ENCODE measurements at places on chromosomes 12 and 14. TPM values are rescaled to one million over a fixed set of nuclear protein-coding genes. Genes with fewer than 3 reads are reported as not detected.

Gene C12orf50
- not detected for total RNA-seq

Gene MGST1
- 87.5 TPM for total RNA-seq

Gene TOMM20L
- 2.7 TPM for total RNA-seq

Gene TRIAP1
- total RNA-seq = 17.2 TPM

Gene SERPINA9
- 11.0 TPM for total RNA-seq

Gene AQP6
- not detected for total RNA-seq

DNA sequence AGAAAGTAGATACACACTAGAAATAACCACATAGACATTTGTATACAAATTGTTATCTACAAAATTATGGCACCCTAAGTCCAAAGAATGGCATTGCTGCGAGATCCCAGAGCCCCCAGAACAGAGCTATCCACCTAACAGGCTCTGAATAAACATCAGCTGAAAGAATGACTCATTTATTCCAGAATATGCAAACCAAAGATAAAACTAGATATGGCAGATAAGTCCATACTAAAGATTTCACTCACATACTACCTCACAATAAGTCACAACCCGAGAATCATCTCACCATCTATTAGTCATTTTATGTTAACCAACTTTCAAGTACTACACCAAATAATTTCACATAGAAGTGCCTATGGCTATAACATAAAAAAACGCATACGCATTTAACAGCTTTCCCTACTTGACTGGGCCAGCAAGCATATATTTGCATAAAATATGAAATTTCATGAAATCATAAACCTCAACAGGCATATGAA lies 5.6 kb downstream of the CNIH1 start:
- no peak overlapping the region for H3K27ac ChIP-seq
- no peak overlapping the region for H3K4me3 ChIP-seq
- peaks cover 22% of the 10 kb centered on the region for H3K4me1 ChIP-seq
- peaks cover 14% of the 10 kb centered on the region for H3K36me3 ChIP-seq
- no peaks in the 10 kb centered on the region for H3K27me3 ChIP-seq
- no peak for DNase-seq

- H3K36me3 ChIP-seq = no peaks in the 10 kb centered on the region
- no peak for DNase-seq
- H3K27me3 ChIP-seq = no peaks in the 10 kb centered on the region
Observed at GRCh38 chr12:90690120-90690519, 264.9 kb downstream of the CCER1 start.

DNA sequence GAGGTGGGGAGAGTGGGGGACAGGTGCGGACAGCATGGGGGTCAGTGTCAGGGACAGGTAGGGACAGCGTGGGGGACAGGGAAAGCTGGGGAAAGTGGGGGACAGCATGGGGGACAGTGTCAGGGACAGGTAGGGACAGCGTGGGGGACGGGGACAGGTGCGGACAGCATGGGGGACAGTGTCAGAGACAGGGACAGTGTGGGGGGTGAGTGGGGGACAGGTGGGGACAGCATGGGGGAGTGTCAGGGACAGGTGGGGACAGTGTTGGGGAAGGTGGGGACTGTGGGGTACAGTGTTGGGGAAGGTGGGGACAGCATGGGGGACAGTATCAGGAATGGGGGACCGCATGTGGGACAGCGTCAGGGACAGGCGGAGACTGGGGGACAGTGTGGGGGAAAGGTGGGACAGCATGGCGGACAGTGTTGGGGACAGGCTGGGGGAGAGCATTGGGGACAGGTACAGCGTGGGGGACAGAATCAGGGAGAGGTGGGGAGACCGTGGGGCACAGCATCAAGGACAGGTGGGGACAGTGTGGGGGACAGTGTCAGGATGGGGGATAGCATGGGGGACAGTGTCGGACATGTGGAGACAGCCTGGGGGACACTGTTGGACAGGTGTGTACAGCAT lies 96.1 kb downstream of the TMEM121 start:
- peak; percentile 75 for DNase-seq
- no peaks in the 10 kb centered on the region for H3K4me1 ChIP-seq
- no peaks in the 10 kb centered on the region for H3K36me3 ChIP-seq
- H3K27me3 ChIP-seq = peaks cover 9% of the 10 kb centered on the region
- H3K27ac ChIP-seq = no peak overlapping the region

- DNase-seq = peak; percentile 32
- H3K4me3 ChIP-seq = no peak overlapping the region
- H3K36me3 ChIP-seq = peaks cover 30% of the 10 kb centered on the region
- H3K4me1 ChIP-seq = no peaks in the 10 kb centered on the region
- no peaks in the 10 kb centered on the region for H3K27me3 ChIP-seq
Observed at GRCh38 chr12:132130690-132131089, 13.4 kb downstream of the DDX51 start.

- H3K27ac ChIP-seq = no peak overlapping the region
- H3K27me3 ChIP-seq = no peaks in the 10 kb centered on the region
- no peak overlapping the region for H3K4me3 ChIP-seq
- DNase-seq = no peak
Observed at GRCh38 chr12:119780786-119781434, 96.2 kb downstream of the CIT start.

- no peak for DNase-seq
- no peaks in the 10 kb centered on the region for H3K27me3 ChIP-seq
- H3K4me3 ChIP-seq = no peak overlapping the region
- H3K36me3 ChIP-seq = no peaks in the 10 kb centered on the region
- no peaks in the 10 kb centered on the region for H3K4me1 ChIP-seq
Observed at GRCh38 chr12:1731019-1731687, 40.3 kb downstream of the ADIPOR2 start.

- DNase-seq = no peak
- H3K4me1 ChIP-seq = no peaks in the 10 kb centered on the region
- no peaks in the 10 kb centered on the region for H3K36me3 ChIP-seq
- no peak overlapping the region for H3K4me3 ChIP-seq
- no peak overlapping the region for H3K27ac ChIP-seq
Observed at GRCh38 chr12:80015660-80016059, 80.8 kb upstream of the PPP1R12A start.

GRCh38 chr12:68180792-68181744 lies 21.5 kb upstream of the IFNG start:
- H3K36me3 ChIP-seq = no peaks in the 10 kb centered on the region
- no peak overlapping the region for H3K27ac ChIP-seq
- no peak overlapping the region for H3K4me3 ChIP-seq
- no peaks in the 10 kb centered on the region for H3K4me1 ChIP-seq
- peaks cover 2% of the 10 kb centered on the region for H3K27me3 ChIP-seq

DNA sequence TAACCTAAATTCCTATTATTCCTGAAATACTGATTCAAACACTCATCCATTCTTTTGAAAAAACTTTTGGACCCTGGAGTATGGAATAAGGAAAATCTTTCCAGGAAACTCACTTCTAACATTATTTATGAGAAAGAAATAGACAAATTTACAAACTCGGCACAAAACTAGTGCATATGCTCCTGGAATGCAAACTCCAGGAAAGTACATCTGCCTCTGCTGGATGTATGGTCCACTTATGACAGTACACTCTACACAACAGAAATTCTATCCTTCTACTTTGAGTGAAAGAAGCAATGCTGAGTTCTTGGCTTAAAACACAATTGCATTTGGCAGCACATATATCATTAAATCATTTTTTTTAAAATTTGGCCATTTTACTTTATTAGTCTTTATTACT lies 700.5 kb upstream of the STXBP6 start:
- DNase-seq = no peak
- H3K36me3 ChIP-seq = no peaks in the 10 kb centered on the region
- no peak overlapping the region for H3K27ac ChIP-seq
- H3K4me3 ChIP-seq = no peak overlapping the region
- no peaks in the 10 kb centered on the region for H3K27me3 ChIP-seq

GRCh38 chr12:53560351-53560750 lies 53.1 kb upstream of the NPFF start:
- DNase-seq = no peak
- H3K4me3 ChIP-seq = no peak overlapping the region
- no peaks in the 10 kb centered on the region for H3K27me3 ChIP-seq
- H3K36me3 ChIP-seq = no peaks in the 10 kb centered on the region
- peaks cover 14% of the 10 kb centered on the region for H3K4me1 ChIP-seq

- H3K4me1 ChIP-seq = peaks cover 3% of the 10 kb centered on the region
- no peak overlapping the region for H3K4me3 ChIP-seq
- no peaks in the 10 kb centered on the region for H3K36me3 ChIP-seq
- no peak for DNase-seq
- H3K27ac ChIP-seq = no peak overlapping the region
Observed at GRCh38 chr12:109685574-109686447, 27.8 kb upstream of the FAM222A start.

- no peaks in the 10 kb centered on the region for H3K27me3 ChIP-seq
- peaks cover 88% of the 10 kb centered on the region for H3K4me1 ChIP-seq
- DNase-seq = no peak
- H3K36me3 ChIP-seq = no peaks in the 10 kb centered on the region
Observed at GRCh38 chr14:50040401-50040775, 76.0 kb downstream of the VCPKMT start.

- H3K36me3 ChIP-seq = no peaks in the 10 kb centered on the region
- H3K27ac ChIP-seq = no peak overlapping the region
- H3K4me1 ChIP-seq = no peaks in the 10 kb centered on the region
- DNase-seq = no peak
- H3K4me3 ChIP-seq = no peak overlapping the region
- H3K27me3 ChIP-seq = no peaks in the 10 kb centered on the region
Observed at GRCh38 chr12:68977909-68978610, 45.1 kb upstream of the CPM start.

DNA sequence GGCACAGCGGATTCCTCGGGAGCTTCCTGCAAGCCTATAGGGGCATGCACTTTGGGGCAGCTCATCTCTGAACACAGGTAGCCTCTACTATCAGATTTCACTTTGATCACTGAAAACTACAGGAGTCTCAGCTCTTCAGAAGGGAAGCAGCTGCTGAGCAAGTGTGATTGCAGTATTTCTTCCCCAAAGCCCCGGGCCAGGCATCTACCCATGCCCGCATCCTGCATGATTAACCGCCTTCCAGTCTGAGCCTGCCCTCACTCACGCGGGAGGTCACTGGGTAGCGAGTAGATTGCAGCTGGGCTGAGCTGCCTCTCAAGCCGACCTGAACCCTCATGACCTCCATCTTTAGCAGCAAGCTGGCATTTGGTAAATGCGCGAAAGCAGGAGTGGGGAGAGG lies 334.7 kb downstream of the DPF3 start:
- H3K4me3 ChIP-seq = no peak overlapping the region
- no peaks in the 10 kb centered on the region for H3K36me3 ChIP-seq
- peaks cover 3% of the 10 kb centered on the region for H3K27me3 ChIP-seq
- H3K27ac ChIP-seq = no peak overlapping the region
- H3K4me1 ChIP-seq = peaks cover 9% of the 10 kb centered on the region
- no peak for DNase-seq

DNA sequence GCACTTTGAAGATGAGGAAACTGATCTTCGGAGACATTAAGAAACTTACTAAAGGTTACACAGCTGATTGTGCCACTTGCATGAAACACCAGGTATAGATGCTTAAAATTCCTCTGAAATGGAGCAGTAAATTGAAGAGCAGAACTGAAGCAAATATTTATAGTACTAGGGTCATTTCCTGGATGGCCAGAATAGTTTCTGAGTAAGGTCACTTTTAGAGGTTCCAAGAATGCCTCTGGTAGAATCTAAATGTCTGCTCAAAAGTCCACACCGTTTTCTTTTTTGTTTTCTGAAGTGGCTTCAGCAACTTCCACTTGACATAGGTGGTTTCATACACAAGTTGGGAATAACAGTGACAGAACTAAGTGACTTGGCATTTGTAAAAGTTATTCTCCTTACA lies 19.4 kb downstream of the TPH2 start:
- H3K27me3 ChIP-seq = peaks cover 7% of the 10 kb centered on the region
- no peaks in the 10 kb centered on the region for H3K36me3 ChIP-seq
- H3K27ac ChIP-seq = no peak overlapping the region
- DNase-seq = no peak
- H3K4me3 ChIP-seq = no peak overlapping the region

GRCh38 chr14:91059576-91060350 lies 678 bp downstream of the RPS6KA5 start:
- peak overlapping the region; percentile 98 for H3K27ac ChIP-seq
- H3K27me3 ChIP-seq = no peaks in the 10 kb centered on the region
- H3K4me1 ChIP-seq = peaks cover 33% of the 10 kb centered on the region
- H3K36me3 ChIP-seq = no peaks in the 10 kb centered on the region

- peak; percentile 65 for DNase-seq
- H3K36me3 ChIP-seq = no peaks in the 10 kb centered on the region
- H3K27ac ChIP-seq = no peak overlapping the region
- H3K4me1 ChIP-seq = peaks cover 27% of the 10 kb centered on the region
- peaks cover 54% of the 10 kb centered on the region for H3K27me3 ChIP-seq
Observed at GRCh38 chr14:90062127-90062794, 467 bp downstream of the KCNK13 start.

- no peaks in the 10 kb centered on the region for H3K27me3 ChIP-seq
- H3K4me1 ChIP-seq = peaks cover 24% of the 10 kb centered on the region
- no peak for DNase-seq
- no peak overlapping the region for H3K27ac ChIP-seq
- no peaks in the 10 kb centered on the region for H3K36me3 ChIP-seq
- no peak overlapping the region for H3K4me3 ChIP-seq
Observed at GRCh38 chr12:105910030-105910429, 228.7 kb downstream of the NUAK1 start.

DNA sequence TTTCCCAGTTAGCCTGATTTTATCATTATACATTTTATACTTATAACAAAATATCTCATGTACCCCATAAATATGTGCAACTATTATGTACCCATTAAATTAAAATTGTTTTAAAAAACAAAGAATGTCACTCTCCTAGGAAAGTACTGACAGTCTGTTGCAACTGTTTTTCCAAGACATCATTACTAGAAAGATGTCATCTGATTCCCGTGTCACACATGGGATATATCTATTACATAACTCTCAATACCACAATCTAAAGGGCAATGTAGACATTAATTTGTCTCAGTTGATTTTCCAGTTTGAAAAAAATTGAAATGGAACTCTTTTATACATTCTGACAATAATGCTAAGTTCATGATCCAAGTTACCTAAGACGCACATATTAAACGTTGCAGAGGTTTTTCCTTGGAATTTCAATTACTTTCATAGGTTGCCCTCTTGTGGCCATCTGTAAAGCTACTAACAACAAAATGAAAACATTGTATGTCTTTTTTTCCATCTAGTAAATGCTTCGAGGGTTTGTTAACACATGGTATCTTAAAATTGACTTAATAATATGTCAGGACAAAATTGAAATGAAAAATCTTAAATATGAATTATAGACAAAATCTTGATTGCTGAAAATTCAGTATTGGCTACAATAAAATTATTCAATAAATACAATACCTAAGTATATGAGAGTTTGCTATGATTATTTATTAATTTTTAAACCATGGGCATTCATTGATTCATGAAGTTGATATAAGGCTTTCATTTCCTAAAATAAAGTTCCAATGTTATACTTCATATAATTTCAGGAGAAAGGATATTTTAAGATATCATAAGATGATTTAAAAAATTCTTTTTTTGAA lies 131.6 kb downstream of the PPFIA2 start:
- H3K4me3 ChIP-seq = no peak overlapping the region
- no peak for DNase-seq
- no peaks in the 10 kb centered on the region for H3K27me3 ChIP-seq
- no peaks in the 10 kb centered on the region for H3K4me1 ChIP-seq

GRCh38 chr12:99261256-99261655 lies 386.3 kb upstream of the GARIN6 start:
- H3K27me3 ChIP-seq = no peaks in the 10 kb centered on the region
- DNase-seq = no peak
- no peaks in the 10 kb centered on the region for H3K36me3 ChIP-seq
- H3K4me3 ChIP-seq = no peak overlapping the region
- H3K4me1 ChIP-seq = peaks cover 4% of the 10 kb centered on the region

- peaks cover 13% of the 10 kb centered on the region for H3K4me1 ChIP-seq
- no peak overlapping the region for H3K4me3 ChIP-seq
- H3K27me3 ChIP-seq = no peaks in the 10 kb centered on the region
- DNase-seq = no peak
- peak overlapping the region; percentile 8 for H3K27ac ChIP-seq
Observed at GRCh38 chr14:77543637-77544334, 45.2 kb upstream of the ISM2 start.

GRCh38 chr14:47846008-47846407 lies 170.6 kb upstream of the MDGA2 start:
- H3K27me3 ChIP-seq = no peaks in the 10 kb centered on the region
- DNase-seq = no peak
- no peaks in the 10 kb centered on the region for H3K36me3 ChIP-seq
- no peaks in the 10 kb centered on the region for H3K4me1 ChIP-seq
